GM23248 (cell line): ENCODE measurements at places on chromosomes 7 and 10. TPM values are rescaled to one million over a fixed set of nuclear protein-coding genes. Genes with fewer than 3 reads are reported as not detected.
A peak's percentile ranks its signal among the peaks of the same experiment; 100 is the strongest.

DNA sequence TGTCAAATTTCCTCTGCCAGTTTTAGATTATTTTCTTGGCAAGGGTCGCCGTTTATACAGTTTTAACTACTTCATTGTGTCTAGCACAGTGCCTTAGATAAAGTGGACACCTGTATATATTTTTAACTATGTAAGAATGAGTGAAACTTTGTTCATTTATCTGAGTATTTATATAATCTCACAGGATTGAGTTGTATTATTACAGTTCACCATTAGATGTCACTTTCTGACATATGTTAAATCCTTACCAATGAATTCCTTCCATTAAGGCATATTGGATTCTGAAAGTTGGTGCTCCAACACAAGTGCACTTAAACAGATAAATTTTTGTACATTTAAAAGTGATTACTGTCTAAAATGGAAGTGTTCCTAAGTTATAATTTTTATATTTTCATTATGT is 43.0 kb downstream of the ZMYND11 start:
- no peaks in the 10 kb centered on the region for H3K4me1 ChIP-seq
- DNase-seq = peak; percentile 65
- no peak overlapping the region for H3K4me3 ChIP-seq

Gene DNMBP
- 12.4 and 12.6 TPM in 2 replicates for polyA plus RNA-seq

GRCh38 chr7:149770728-149771636 is 2.4 kb downstream of the ZNF467 start:
- H3K36me3 ChIP-seq = no peaks in the 10 kb centered on the region
- peak overlapping the region; percentile 76 for H3K4me3 ChIP-seq
- no peak overlapping the region for H3K27ac ChIP-seq
- H3K4me1 ChIP-seq = no peaks in the 10 kb centered on the region
- peaks cover 41% of the 10 kb centered on the region for H3K27me3 ChIP-seq

DNA sequence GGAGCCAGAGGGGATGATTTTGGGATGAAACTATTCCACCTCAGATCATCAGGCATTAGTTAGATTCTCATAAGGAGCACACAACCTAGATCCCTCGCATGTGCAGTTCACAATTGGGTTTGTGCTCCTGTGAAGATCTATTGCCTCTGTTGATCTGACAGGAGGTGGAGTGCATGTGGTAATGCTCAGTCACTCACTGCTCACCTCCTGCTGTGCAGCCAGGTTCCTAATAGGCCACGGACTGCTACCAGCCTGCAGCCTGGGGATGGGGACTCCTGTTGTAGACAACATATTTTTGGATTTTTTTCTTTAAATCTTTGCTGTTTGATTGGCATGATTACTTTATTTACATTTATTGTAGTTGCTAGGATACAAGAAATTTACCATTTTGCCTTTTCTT is 765.0 kb downstream of the INHBA start:
- no peak overlapping the region for H3K27ac ChIP-seq
- no peak overlapping the region for H3K4me3 ChIP-seq
- H3K36me3 ChIP-seq = no peaks in the 10 kb centered on the region; the same call in 1 of the 2 replicates

DNA sequence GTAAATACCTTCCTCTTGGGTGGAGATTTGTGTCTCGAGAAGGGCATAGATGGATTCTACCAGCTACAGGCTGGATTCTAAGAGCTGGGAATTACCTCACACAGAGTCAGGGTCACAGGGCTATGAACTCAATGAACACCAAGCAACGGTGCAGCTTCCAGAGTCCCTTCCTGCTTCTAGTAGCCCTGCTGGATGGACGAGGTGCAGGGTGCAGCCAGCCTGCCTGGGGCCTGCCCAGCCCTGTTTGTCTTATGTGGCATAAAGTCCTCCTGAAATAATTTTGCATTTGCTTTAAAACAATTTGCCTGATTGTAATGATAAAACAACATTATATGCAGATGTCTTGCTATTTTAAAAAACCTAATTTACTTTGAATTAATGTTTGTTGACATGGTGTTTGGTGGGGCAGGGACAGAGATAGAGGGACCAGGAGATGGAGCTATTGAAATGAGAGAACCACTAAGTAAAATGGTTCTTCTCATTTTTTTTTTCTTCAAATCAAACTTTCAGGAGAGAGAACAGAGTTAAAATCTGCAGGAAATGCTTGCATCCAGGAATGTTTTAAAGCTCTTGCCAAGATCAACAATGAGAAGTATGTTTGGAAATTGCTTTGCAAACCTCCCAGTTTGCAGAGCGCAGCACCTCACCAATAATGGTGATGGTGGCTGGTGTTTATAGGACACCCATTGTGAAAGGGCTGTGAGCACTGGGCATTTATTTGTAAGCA is 305.4 kb upstream of the PODXL start:
- no peak overlapping the region for H3K27ac ChIP-seq
- DNase-seq = peak; percentile 4
- H3K36me3 ChIP-seq = no peaks in the 10 kb centered on the region
- H3K4me3 ChIP-seq = no peak overlapping the region
- peaks cover 6% of the 10 kb centered on the region for H3K27me3 ChIP-seq
- H3K4me1 ChIP-seq = peaks cover 12% of the 10 kb centered on the region
